Activated CD4-positive, alpha-beta T cell treated with anti-CD3 and anti-CD28 coated beads, Interleukin-10, Interleukin-2, amounts not matched to agents 100 ng/mL and 50 ng/mL, durations not matched to agents 16 hours and 8 hours (primary cell): ENCODE measurements at places on chromosomes 7 and 10.
A peak's percentile ranks its signal among the peaks of the same experiment; 100 is the strongest.

GRCh38 chr7:141156407-141156806 is 82.5 kb downstream of the TMEM178B start:
- no peak for DNase-seq

DNA sequence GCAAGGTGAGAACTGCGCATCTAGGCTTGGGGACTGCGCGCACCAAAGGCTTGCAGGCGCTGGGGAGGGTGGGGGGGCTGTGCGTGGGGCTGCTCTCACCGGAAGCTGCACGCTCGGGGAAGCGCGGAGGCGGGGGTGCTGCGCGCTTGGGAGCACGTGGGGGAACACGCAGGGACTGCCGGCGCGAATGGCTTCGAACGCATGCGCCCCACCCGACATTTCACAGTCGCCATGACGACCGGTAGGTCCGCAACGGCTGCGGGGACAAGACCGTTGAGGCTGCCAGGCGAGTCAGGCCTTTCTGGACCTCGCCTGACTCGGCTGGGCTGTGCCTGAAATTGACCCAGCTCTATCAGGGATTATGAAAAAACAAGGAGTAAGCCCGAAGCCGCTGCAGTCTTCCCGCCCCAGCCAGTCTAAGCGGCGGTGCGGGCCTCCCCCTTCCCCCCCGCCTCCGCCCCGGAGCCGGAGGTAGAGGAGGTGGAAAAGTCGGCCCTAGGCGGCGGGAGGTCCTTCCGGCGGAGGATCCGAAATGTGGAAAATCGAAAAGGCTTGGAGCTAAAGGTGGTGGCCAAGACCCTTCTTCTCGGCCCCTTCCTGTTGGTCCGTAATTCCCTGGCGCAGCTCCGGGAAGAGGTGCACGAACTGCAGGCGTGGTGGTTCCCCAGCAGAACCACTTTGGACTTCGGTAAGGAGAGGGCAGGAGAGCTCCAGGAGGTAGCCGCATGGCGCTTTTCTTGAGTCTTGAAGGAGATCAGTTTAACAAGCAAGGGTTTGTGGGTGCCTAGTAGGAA is 34.9 kb upstream of the STEAP1 start:
- DNase-seq, result peak; percentile 7

GRCh38 chr7:101547916-101548661 is 81.0 kb downstream of the MYL10 start:
- no peak for DNase-seq

DNA sequence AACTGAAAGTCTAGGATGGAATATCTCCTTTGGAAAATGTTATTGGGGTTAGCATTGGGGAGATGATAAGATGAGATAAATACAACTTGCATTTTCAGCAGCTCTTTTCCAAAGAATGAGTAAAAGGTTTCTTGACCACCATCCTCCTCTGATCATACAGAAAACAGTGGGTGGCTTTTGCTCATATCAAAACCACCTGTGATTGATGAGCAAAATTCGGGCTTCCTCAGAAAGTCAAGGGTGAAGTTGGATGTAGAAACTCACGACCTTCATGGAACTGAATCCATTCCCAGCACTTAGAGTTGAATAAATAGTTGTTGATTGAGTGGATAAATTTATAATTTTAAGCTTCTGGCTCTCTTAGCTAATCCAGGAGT is 158.4 kb downstream of the DNAJB6 start:
- peak; percentile 74 for DNase-seq

- DNase-seq, result no peak
These were observed 6.0 kb downstream of the AKR1B10 start for GRCh38 chr7:134533288-134533771.

DNA sequence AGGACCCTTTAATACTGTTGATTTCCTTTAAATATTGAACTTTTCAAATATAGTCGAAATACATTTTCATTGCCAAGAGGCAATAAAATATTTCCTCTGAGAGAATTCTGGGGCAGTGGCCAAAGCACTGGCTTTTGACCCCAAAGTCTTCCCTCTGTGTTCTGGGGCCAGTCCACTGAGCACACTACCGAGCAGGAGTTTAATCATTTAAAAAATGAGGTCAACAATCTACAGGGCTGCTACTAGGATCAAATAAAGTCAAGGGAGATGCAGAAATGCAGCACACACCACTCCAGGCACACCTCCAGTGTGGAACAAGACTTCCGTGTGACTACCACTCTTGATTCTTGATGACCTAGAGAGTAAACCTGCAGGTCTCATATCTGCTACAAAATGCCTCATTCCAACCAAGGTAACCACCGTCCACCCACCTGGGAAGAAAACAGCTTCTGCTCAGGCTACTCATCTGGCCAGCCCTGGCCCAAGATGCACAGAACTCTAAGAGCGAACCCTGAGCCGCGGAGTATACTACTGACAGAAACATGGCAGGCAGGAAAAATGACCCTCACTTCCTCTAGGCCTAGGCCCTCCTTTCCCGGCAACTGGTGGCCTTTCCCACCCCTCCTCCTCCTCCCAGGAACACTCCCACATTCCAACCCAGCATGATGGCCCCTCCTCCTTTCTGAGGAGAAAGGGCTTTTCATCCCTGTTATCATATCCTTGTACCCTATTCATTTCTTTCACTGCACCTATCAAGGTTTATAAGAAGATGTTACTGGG is 97.7 kb downstream of the ALOX5 start:
- DNase-seq, result no peak

DNA sequence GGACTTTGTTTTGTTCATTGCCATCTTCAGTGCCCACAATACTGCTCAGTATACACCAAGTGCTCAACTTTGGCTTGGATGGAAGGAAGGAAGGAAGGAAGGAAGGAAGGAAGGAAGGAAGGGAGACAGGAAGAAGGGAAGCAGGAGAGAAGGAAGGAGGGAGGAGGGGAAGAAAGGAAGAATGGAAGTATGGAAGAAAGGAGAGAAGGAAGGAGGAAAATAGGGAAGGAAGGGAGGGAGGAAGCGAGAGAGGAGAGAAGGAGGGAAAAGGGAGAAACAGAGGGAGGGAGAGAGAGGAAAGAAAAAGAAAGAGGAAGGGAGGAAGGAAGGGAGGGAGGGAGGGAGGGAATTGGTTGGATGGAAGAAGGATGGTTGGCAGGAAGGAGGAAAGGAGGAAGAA is 49.6 kb upstream of the ADO start:
- no peak for DNase-seq

DNA sequence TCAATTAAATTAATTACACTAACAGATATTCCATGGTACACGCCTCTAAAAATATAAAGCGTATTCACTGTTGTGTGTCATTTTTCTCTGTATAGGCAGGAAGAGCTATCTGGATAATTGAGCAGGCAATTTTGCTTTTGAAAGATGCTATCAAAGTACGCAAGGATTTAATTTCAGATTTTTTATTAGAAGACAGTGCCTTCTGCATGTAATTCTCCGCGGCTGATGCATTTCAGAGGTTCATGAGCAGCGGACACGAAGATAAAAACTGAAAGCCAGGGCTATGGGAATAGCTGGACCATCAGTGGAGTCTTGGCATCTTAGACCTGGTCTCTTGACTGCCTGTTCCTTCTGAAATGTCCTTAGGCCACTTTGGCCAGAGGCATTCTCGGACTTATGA is 35.7 kb upstream of the SDK1 start:
- no peak for DNase-seq

DNA sequence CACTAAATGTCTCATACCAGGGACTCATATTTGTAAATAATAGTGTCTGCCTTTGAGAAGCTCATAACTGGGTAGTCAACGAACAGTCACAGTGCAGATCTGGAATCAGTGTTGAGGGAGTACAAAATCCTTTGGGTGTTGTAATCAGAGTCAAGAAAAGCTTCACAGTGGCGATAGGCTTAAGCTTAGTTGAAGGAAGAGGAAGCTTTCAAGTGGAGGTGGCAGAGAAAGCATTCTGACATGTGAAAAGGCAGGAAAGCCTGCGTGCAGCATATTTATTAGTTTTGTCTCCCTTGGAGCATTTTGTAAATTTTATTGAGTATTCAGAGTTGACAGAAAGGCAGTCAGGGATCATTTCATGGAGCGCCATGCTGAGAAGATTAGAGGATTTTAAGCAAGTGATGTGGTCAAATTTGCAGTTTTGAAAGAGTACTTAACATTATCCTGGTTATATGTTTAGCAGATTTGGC is 104.9 kb downstream of the ADK start:
- DNase-seq, result no peak

- DNase-seq, result no peak
These were observed 79.5 kb downstream of the PAX2 start for GRCh38 chr10:100824886-100825285.

GRCh38 chr10:83310688-83311087 is 828.6 kb upstream of the GHITM start:
- no peak for DNase-seq

GRCh38 chr7:132882714-132883428 is 199.0 kb downstream of the CHCHD3 start:
- DNase-seq, result peak; percentile 54

DNA sequence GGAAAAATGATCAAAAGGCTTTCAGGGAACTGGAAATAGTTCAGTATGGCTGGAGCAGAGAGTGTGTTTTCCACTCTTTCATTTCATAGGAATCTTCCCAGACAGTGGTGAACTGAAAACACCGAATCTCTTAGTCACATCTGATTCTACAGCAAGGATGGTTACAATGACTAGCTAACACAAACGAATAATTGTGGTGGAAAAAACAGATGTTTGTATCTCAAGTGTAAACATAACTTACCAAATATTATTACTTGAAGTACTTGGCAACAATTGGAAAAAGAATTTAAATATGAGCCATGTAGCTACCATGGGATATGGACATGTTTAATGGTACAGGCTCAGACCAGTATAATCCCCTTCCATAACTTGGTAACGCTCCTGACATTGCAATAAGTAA is 21.1 kb upstream of the BPGM start:
- no peak for DNase-seq
